ENCODE measurements at places on chromosomes 13 and 19.

DNA sequence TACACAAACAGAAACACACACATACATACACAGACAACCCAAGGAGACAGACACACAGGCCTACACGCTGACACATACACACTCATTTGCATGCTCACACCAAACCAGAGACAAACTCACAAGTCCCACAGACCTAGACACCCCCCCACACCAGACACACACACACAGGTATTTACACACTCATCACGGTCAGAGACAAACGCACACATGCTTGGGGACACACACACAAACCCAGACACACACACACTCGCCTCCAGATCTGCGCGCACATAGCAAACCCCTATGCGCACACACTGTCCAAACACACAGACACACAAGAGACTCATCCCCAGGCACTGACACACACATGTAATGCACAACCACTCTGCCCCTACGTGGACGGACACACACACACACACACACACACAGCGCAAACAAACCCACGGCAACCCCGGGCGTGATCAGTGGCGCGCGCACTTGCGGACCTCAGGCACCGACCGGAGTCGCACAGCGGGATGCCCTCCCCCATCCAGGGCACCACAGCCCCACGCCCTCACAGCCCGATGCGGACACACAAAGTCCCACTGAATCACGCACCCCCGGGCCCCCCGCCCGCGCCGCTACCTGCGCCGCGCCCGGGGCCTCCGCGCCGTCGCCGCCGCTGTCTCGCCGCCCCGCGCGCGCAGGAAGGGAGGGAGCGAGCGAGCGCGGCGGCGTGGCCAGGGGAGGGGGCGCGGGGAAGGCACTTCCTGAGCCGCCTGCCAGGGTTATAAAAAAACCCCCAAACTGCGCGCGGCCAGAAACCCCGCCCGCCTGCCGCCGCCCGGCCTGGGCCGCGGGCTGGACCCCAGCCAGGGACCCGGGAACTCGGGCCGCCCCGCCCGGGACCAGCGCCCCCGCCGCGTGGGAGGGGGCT lies at the start of gene ADAMTS10:
Gene ADAMTS10, minus strand, starts transcription at position 675 of the 895 bp plus-strand sequence. CDS start 5,005 bp downstream, outside the sequence.
- H3K4me3 ChIP-seq, result peak within 1 kb of the TSS; percentile 87
- no peaks in the 10 kb centered on the region for H3K27me3 ChIP-seq
- H3K27ac ChIP-seq, result no peak within 1 kb of the TSS
- peak; percentile 71 for DNase-seq
- no peaks in the 10 kb centered on the region for H3K36me3 ChIP-seq

GRCh38 chr13:93007928-93008327 lies 218.7 kb upstream of the GPC6 start:
- no peaks in the 10 kb centered on the region for H3K27me3 ChIP-seq
- no peaks in the 10 kb centered on the region for H3K4me1 ChIP-seq
- no peak overlapping the region for H3K27ac ChIP-seq
- DNase-seq, result no peak
- no peak overlapping the region for H3K4me3 ChIP-seq

DNA sequence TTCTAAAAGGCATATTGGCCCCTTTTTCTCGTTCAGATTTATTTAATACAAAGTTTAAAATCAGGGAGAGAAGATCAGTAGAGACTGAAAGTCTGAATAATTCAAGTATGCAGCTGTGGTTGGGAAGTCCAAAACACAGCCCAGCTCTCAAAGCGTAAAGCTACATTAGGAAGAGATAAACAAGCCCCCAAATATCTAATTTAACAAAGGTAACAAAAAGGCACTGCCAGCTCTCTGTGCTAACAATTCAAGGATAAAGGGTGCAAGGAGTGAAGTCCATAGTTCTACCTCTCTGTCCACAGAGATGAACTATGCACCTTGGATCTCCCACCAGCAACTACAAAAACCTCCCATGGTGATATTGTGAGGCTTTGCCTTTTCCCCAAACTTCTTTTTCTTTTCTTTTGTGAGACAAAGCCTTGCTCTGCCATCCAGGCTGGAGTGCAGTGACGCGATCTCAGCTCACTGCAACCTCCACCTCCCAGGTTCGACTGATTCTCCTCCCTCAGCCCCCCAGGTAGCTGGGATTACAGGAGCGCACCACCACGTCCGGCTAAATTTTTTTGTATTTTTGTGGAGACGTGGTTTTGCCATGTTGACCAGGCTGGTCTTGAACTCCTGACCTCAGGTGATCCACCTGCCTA lies 104.4 kb downstream of the LHFPL6 start:
- no peak for DNase-seq
- no peaks in the 10 kb centered on the region for H3K36me3 ChIP-seq
- no peak overlapping the region for H3K4me3 ChIP-seq
- no peaks in the 10 kb centered on the region for H3K4me1 ChIP-seq

DNA sequence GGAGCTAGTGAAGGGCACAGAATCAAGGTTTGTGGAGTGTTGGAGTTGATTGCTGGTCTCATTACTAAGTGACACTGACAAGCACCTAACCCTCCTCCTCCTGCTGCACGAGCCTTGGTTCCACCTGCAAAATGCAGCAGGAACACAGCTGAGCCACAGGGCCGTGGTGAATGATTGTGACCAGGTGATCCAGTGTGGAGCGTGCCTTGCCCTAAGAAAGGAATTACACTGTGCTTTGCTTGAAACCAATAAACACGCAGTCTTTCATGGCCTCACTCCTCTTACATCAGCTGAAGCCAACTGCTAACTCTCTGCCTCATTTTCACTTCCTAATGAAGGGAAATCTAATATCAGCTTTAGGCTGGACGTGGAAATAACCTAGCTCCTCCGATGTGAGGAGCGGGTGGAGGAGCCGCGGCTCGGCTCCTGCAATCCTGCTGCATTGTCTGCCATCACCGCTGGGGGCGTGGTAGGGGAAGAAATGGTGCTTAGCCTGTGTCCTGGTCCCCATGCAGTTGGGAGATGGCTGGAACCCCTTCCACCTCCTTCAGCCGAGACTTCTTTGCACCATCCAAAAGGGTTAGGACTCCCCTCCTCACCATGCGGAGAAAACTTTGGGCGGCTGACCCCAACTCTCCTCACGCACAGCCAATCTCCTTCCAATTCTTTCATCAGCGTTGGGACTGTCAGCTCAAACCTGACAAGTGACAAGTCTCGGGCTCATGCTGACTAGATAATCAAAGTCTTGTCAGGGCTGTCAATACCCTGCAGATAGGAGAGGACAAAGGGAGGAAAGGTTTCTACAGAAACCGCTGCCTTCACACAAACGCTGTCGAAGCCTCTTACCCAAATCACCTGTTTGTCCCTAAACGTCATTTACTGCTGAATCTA lies 427.9 kb downstream of the ZNF536 start:
- no peaks in the 10 kb centered on the region for H3K4me1 ChIP-seq
- H3K27me3 ChIP-seq, result peaks cover 4% of the 10 kb centered on the region

GRCh38 chr13:73401769-73402168 lies 343.0 kb downstream of the KLF5 start:
- H3K4me1 ChIP-seq, result peaks cover 2% of the 10 kb centered on the region
- DNase-seq, result no peak
- no peak overlapping the region for H3K27ac ChIP-seq

- H3K4me3 ChIP-seq, result no peak overlapping the region
- DNase-seq, result peak; percentile 66
- H3K27me3 ChIP-seq, result no peaks in the 10 kb centered on the region
- H3K4me1 ChIP-seq, result no peaks in the 10 kb centered on the region
- H3K36me3 ChIP-seq, result peaks cover 3% of the 10 kb centered on the region
These were observed 122.2 kb downstream of the KDM4B start for GRCh38 chr19:5091018-5091683.

- no peak overlapping the region for H3K4me3 ChIP-seq
- no peaks in the 10 kb centered on the region for H3K4me1 ChIP-seq
- no peak for DNase-seq
- no peak overlapping the region for H3K27ac ChIP-seq
- H3K27me3 ChIP-seq, result no peaks in the 10 kb centered on the region
These were observed 45.0 kb upstream of the IL17D start for GRCh38 chr13:20658451-20659040.

DNA sequence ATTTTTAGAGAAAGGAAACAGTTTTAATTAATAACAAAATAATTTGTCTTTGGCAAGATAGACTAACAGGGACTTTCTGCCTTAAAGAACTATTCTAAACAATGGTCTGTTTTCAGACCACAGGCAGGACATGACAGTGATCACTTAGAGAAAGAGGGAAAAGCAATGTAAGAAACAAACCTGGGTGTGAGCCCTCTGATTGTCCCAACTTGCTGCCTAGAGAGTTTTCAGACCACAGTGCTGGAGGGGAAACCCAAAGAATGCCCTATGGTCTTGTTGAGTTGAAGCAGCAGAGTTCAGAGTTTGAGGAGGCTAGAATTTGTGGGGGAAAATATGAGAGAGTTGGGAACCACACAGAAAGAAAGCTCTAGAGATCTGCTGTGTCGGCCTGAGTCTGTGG lies 38.1 kb downstream of the DGKH start:
- no peaks in the 10 kb centered on the region for H3K36me3 ChIP-seq
- no peak for DNase-seq
- no peak overlapping the region for H3K4me3 ChIP-seq
- no peak overlapping the region for H3K27ac ChIP-seq
- no peaks in the 10 kb centered on the region for H3K27me3 ChIP-seq

GRCh38 chr13:50730496-50731351 lies 112.8 kb downstream of the DLEU7 start:
- no peak overlapping the region for H3K4me3 ChIP-seq
- DNase-seq, result no peak
- no peaks in the 10 kb centered on the region for H3K36me3 ChIP-seq
- no peaks in the 10 kb centered on the region for H3K4me1 ChIP-seq
- no peaks in the 10 kb centered on the region for H3K27me3 ChIP-seq
- no peak overlapping the region for H3K27ac ChIP-seq

DNA sequence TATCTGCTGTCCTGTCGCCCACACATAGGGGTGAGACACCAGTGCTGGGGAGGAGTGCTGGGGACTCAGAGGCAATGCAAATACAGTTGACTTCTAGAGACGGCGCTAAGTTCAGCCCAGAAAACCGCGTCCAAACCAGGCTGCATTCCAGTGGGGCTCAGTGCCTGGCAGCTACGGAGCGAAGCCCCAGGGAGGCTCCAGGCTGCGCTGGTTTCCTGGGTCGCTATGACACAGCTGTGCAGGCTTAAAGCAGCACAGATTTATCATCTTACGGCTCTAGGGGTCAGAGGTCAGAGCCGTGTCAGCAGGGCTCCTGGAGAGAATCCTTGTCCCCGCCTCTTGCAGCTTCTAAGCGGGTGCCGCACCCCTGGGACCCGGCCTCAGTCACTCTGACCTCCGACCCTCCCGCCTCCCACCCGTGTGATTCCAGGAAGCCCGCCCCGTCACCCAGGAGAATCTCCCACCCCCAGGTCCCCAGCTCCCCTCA lies 61.6 kb downstream of the ANKRD10 start:
- no peaks in the 10 kb centered on the region for H3K4me1 ChIP-seq
- H3K4me3 ChIP-seq, result no peak overlapping the region
- no peak overlapping the region for H3K27ac ChIP-seq
- H3K27me3 ChIP-seq, result peaks cover 13% of the 10 kb centered on the region
- H3K36me3 ChIP-seq, result no peaks in the 10 kb centered on the region
- DNase-seq, result no peak

DNA sequence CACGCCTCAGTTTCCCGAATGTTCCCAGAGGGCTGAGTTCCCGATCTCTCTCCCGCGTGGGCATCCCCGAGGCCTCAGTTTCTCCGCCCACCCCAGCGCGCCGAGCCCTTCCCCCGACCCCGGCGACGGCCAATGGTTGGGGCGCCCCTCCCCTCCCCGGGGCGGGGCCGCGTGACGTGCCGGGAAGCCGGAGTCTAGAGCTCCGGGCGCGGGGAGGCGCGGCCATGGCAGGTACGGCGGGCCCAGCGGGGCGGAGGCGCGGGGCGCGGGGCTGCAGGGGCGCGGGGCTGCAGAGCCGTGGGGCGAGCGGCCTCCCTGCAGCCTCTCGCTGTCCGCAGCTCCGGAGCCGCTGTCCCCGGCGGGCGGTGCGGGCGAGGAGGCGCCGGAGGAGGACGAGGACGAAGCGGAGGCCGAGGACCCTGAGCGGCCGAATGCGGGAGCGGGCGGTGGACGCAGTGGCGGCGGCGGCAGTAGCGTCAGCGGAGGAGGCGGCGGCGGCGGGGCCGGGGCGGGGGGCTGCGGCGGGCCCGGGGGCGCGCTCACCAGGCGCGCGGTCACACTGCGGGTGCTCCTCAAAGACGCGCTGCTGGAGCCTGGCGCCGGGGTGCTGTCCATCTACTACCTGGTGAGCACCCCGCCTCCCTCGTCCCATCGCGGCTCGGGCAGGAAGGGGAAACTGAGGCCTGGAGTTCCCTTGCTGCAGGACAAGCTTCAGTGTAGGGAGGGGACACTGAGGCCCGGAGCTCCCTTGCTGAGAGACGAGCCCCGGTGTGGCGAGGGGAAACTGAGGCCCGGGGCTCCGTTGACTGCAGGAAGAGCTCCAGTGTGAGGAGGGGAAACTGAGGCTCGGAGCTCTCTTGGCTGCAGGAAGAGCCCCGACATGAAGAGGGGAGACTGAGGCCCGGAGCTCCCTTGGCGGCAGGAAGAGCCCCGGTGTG lies at the start of gene MPND:
Gene MPND, plus strand, starts transcription at position 193 of the 938 bp plus-strand sequence. Its CDS starts 32 bp downstream, at position 225.
- peak; percentile 87 for DNase-seq
- peak within 1 kb of the TSS; percentile 79 for H3K4me3 ChIP-seq
- peak within 1 kb of the TSS; percentile 60 for H3K27ac ChIP-seq

DNA sequence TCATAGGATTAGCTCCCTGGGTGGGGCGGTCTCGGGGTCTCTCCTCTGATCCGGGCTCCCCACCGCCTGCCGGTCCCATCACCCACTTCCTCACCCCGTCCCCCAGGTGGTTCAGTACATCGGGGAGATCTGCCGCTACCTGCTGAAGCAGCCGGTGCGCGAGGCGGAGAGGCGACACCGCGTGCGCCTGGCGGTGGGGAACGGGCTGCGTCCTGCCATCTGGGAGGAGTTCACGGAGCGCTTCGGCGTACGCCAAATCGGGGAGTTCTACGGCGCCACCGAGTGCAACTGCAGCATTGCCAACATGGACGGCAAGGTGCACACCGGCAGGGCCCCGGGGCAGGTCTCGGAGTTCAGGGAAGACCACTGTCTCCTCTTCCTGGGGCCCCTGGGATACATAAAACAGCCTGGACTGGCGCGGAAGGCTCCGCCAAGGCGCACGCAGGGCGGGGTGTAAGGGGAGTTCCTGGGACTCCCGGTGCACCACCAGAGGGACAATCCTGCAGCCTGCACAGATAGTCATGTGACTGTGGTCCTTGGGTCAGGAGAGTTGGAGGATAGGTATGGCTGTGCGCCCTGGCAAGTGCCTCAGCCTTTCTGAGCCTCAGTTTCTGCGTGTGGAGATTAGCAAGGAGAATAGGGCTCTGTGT lies 14.2 kb upstream of the PGLS start:
- no peak overlapping the region for H3K4me3 ChIP-seq
- peaks cover 15% of the 10 kb centered on the region for H3K36me3 ChIP-seq
- no peak overlapping the region for H3K27ac ChIP-seq
- no peaks in the 10 kb centered on the region for H3K27me3 ChIP-seq
- H3K4me1 ChIP-seq, result peaks cover 22% of the 10 kb centered on the region
